ENCODE measurements at places on chromosomes 12 and 14. TPM values are rescaled to one million over a fixed set of nuclear protein-coding genes. Genes with fewer than 3 reads are reported as not detected.

GRCh38 chr12:57795354-57795753, 12.8 kb downstream of the TSFM start:
- no peaks in the 10 kb centered on the region for H3K4me1 ChIP-seq
- H3K4me3 ChIP-seq, result no peak overlapping the region
- H3K27me3 ChIP-seq, result no peaks in the 10 kb centered on the region
- DNase-seq, result no peak
- peaks cover 20% of the 10 kb centered on the region for H3K36me3 ChIP-seq

GRCh38 chr14:62689733-62690132, 355.5 kb downstream of the KCNH5 start:
- H3K27me3 ChIP-seq, result no peaks in the 10 kb centered on the region
- H3K27ac ChIP-seq, result no peak overlapping the region
- H3K4me3 ChIP-seq, result no peak overlapping the region
- H3K36me3 ChIP-seq, result no peaks in the 10 kb centered on the region
- DNase-seq, result no peak

DNA sequence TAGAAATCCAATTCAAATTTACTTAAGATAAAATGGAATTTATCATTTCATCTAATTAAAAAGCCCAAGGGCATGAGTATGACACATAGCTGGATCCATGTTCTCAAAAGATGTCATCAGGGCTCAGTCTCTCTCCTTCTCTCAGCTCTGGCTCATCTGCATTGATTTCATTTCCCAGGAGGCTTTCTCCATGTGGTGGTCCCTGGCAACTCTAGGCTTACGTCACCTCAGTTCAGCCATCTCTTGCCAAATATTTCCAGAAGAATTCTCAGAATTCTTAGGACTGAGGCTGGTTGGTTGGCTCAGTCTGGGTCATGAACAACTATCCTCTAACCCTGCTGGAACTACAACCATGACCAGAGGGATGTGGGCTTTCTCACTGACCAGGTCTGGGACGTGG, 65.3 kb downstream of the FOS start:
- no peaks in the 10 kb centered on the region for H3K36me3 ChIP-seq
- no peak for DNase-seq
- peaks cover 12% of the 10 kb centered on the region for H3K4me1 ChIP-seq
- no peaks in the 10 kb centered on the region for H3K27me3 ChIP-seq

GRCh38 chr12:7145671-7146070, 15.5 kb downstream of the CLSTN3 start:
- no peaks in the 10 kb centered on the region for H3K4me1 ChIP-seq
- H3K4me3 ChIP-seq, result no peak overlapping the region
- no peaks in the 10 kb centered on the region for H3K27me3 ChIP-seq
- H3K27ac ChIP-seq, result no peak overlapping the region
- H3K36me3 ChIP-seq, result no peaks in the 10 kb centered on the region
- DNase-seq, result no peak

Gene CLEC4A
- polyA plus RNA-seq, result 0.57 TPM

All from heart left ventricle (tissue), 16 donors.